Activated naive CD4-positive, alpha-beta T cell (primary cell): ENCODE measurements at places on chromosomes 12 and 14.
A peak's percentile ranks its signal among the peaks of the same experiment; 100 is the strongest.

DNA sequence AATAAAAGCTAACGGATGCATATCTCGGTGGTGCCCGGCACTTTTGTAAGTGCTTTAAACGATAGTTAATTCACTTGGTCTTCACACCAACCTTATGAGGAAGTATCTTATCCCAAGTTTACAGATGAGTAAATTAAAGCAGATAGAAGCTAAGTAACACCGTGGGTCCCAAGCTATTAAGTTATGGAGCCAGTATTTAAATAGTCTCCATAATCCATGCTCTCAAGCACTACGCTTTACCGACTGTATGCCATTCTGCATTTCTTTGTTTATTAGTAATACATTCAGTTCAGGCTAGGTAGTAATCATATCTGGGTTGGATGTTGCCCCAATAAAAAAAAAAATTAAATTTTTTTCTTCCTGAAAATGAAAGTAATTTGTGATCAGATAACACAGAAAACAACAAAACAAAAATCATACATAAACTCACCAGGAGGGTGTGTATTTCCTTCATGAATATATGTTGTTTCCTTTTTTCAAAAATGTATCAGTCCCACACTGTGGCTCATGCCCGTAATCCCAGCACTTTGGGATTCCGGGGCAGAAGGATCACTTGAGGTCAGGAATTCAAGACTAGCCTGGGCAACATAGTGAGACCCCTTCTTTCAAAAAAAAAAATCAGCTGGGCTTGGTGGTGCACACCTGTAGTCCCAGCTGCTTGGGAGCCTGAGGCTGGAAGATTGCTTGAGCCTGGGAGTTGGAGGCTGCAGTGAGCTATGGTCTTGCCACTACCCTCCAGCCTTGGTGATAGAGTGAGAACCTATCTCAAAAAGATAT, 1.4 kb upstream of the M6PR start:
- no peak for DNase-seq

DNA sequence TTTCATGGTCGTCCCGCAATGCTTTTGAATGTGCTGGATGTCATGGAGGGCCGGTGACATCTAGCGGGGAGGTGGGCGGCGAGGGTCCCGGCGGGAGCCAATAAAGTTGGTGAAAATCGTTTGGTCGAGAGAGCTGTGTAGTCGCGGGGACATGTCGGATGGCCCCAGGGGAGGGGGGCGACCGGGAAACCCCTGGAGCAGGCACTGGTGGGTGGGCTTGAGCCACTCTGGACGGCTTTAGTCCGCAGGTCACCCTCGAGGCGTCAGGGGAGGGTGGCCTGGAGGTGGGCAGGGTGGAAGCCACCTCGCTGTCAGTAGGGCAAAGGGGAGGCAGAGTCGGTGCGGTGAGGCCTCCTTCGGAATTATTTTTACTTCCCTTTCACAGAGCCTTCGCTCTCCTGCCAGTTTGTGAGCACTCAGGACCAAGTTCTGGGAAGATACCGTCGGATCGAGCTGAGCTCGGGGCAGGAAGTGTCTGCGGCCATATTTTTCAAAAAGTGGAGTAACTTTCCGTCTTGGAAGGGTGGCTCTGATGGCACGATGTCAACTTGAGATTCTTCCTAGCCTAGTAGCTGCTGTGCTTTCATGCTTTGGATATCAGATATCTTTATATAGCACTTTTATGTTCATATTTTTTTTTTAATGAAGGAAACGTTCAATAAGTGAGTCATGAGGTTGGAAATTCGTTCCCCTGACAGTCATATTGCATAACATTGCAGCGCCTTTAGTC, 28.2 kb downstream of the WBP11 start:
- DNase-seq = no peak

GRCh38 chr12:57996520-57996919, 55.2 kb downstream of the ATP23 start:
- no peak for DNase-seq

- DNase-seq = no peak
Observed at GRCh38 chr12:18549598-18549997, 188.2 kb downstream of the PLCZ1 start.

DNA sequence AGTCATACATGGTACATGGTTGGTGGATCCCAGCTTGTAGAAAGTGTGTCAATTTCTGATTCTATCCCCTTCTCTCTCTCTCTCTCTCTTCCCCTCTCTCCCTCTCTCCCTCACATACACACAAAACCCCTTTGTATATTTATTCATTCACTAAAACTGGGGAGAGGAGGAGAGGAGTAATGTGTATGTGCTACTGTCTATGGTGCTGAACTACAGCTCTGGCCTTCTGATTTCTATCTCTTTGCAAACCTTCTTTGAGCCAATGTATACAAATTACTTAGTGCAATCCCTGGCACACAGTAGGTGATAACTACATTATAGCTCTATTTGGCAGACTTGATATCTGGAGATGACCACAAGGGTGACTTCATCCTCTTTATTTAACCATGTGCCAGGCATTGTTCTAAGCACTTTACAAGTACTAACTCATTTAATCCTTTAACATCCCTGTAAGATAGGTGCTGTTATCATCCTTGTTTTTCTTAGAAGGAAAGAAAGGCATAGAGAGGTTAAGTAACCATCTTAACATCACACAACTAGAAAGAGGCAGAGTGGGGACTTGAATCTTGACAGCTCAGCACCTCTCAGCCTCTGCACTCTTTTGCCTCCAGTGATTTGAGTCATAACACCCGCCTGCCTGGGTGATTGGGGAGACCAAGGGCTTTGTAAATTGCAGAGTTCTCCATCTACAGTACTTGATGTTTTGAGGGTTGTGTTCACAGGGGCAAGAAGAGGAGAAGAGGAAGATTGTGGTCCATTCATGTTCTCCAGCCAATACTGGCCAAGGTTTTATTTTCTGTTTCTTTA, 21.3 kb downstream of the RPH3A start:
- DNase-seq = no peak

GRCh38 chr14:44804391-44804790, 157.4 kb downstream of the KLHL28 start:
- no peak for DNase-seq

DNA sequence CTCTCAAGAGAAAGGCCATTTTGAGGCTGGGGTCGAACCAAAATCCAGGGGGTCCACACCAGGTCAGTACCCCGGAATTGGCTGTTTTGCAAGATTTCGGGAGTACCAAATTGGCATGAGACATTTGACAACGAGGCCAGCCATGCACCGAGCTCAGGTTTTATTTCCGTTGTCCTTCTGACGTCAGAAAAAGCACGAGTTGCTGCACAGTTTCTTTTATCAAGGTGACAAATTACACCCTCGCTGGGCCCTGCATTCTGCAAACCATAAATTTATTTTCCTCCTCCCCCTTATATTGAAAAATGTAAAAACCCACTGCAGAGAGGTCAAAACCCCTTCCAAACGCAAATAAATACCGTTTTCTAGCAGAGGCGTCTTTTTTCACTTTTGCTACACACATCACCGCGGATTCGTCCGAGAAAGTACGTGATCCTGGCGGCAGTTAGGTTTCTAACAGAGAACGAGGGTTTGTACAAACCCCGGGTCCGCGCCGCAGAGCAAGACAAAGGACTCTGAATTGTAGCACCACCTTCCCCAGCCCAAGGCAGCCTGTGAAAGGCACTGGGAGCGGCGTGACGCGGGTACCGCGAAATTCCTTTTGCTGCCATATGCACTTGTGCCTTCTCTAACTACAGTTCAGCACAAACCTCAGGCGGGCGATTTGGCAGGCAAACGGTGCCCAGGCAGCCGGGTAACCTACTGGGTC, 1.8 kb downstream of the SLC38A1 start:
- peak; percentile 40 for DNase-seq

- no peak for DNase-seq
Observed at GRCh38 chr14:52241087-52241793, 26.3 kb upstream of the PTGDR start.

GRCh38 chr14:59332727-59333126, 132.5 kb downstream of the GPR135 start:
- no peak for DNase-seq

- DNase-seq = no peak
Observed at GRCh38 chr12:122104844-122105243, 26.3 kb downstream of the MLXIP start.

GRCh38 chr12:85065837-85066482, 29.8 kb downstream of the LRRIQ1 start:
- no peak for DNase-seq

- DNase-seq = no peak
Observed at GRCh38 chr14:75549169-75549568, 26.9 kb downstream of the BATF start.

DNA sequence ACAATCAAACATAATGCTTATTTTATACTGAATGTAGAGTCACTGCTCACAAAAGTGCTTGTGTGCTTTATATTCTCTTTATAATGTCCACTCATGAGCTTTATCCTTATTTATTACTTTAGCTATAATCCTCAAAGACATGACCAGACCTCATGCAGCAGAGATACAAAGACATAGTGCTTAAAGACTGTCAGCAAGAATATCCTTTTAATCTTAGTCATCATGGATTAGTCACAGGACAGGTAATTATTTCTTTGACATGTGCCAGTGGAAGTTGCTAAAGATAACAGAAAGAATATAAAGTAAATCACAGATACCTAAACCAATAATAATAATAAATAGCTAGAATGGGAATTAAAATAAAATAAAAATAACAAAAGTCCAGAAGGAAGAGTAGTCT, 707.5 kb downstream of the BCL11B start:
- no peak for DNase-seq

GRCh38 chr14:24465368-24465767, 22.8 kb upstream of the SDR39U1 start:
- no peak for DNase-seq

GRCh38 chr14:63499701-63500250, 43.4 kb downstream of the PPP2R5E start:
- DNase-seq = no peak

DNA sequence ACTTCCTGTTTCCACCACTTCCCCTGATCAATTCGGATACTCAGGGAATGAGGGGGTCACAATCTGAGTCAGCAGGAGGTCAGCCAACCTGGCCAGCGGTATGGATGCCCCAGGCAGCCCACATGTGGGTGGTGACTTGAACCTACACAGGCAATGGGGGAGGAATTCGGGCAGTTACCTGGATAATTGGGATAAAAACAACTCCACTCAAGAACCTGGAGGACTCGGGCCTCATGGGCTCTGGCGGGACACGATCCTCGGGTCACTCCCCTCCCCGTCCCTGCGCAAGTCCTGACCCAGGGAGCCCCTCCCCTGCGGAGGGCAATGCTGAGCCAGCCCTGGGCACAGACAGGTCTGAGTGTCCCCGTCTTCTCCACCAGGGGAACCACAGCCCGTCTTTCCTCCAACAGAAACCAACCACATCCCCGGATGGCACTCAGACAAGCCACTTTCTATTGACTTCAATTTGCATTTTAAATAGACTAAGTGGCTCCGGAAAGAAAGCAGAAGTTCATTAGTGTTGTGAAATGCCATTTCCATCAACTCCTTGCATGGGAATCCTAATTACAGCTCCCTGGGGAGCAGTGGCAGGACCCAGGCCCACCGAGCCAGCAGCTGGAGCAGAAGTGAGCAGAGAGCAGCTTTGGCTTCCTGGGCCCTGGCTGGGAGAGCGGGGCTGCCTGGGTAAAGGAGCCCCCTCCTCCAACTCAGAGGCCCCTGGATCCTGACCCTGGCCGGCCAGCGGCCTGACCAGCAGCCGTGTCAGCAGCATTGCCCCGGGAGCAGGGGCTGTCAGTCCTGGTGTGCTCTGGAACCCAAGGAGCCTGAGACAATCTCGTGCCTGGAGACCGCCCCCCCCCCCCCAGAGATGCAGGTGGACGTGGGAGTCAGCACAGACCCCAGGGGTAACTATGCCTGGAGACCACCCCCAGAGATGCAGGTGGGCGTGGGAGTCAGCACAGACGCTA, 374.1 kb downstream of the ADGRD1 start:
- DNase-seq = no peak
